ENCODE measurements at places on chromosomes 6 and 20.

DNA sequence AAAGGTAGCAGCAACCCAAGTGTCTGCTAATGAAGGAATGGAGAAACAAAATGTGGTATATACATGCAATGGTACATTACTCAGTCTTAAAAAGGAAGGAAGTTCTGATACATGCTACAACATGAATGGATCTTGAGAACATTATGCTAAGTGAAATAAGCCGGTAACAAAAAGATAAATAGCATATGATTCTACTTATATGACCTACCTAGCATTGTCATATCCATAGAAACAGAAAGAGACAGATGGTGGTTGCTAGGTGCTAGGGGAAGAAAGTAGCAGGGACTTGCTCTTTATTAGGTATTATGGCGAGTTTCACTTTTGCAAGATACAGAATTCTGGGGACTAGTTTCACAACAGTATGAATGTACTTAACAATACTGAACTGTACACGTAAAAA lies 46.6 kb downstream of the UBR2 start:
- no peak for DNase-seq

DNA sequence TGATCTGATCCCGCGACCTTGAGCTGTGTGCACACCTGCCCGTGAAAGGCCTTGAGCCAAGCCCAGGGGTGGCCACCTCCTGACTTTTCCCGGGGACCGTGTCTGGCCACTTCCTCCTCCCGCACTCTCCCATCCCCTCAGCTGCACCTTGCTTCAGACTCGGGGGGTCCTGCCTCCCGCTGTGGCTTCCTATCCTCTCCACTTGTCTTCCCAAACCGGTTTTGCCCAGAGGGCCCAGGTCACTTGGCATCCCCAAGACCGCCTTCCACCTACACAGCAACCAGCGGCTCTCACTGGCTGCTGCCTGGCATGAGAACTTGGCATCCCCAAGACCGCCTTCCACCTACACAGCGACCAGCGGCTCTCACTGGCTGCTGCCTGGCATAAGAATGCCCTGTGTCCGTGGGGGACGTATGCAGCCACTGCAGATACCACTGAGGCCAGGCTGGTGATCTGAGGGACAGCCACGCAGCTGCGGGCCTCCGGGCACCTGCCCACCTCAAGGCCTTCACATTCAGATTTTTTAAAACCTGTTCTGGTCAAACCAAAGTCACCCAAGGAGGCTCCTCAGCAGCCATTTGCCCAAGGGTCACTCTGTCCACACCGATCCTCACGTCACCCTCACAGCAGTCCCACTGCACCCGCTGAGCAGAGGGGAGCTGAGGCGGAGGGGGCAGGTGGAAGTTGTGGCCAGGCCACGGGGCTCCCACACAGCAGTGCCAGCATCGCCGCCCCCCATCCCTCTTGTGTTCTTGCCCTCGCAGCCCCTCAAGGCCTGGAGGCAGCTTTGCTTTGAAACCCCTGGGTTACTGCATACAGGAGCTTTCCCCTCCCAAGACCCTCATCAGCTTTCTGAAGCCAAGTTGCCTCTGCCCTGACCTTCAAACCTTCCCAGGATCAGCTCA lies 245.5 kb downstream of the TAF4 start:
- no peak for DNase-seq

- DNase-seq, result no peak
These were observed 28.2 kb upstream of the NOX3 start for GRCh38 chr6:155483858-155484257.

DNA sequence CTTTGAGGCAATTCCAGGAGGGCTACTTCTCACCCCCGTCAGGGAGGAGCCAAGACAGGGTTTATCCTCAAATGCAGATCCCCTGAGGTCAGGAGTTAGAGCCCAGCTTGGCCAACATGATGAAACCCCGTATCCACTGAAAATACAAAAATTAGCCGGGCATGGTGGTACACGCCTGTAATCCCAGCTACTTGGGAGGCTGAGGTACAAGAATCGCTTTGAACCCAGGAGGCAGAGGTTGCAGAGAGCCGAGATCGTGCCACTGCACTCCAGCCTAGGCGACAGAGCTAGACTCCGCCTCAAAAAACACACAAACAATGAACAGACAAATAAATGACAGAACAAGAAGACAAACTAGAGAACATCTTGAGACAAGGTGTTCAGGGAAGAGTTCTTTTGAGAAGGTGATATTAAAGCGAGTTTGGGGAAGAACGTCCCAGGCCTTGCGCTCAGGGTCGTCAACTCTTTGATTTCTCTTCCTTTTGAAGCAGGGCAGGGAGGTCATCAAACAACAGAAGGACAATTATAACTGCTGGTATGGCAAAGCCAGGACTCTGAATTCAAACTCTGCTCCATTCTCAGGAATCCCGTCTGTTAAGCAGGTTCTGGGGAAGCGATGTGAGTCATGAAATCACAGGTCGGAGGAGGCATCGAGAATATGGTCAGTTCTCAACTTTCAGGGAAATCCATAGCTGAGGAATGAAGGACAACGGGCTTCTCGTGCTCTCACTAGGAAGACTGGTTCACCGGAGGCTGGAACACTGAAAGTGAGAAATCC lies 1.4 kb upstream of the RALY start:
- no peak for DNase-seq

GRCh38 chr6:146894624-146895023 lies 295.9 kb downstream of the ADGB start:
- no peak for DNase-seq

Data from stimulated activated CD4-positive, alpha-beta T cell treated with anti-CD3 and anti-CD28 coated beads, Interleukin-4, amount 100 ng/mL, for 1 hour (primary cell).